Left cardiac atrium (tissue), 4 donors: ENCODE measurements at places on chromosomes 1 and 21. TPM values are rescaled to one million over a fixed set of nuclear protein-coding genes. Genes with fewer than 3 reads are reported as not detected.
A peak's percentile ranks its signal among the peaks of the same experiment; 100 is the strongest.

The VANGL2 gene
- total RNA-seq, result 4.1 TPM

The DYNLT5 gene
- total RNA-seq, result 1.9 TPM

The FALEC gene
- total RNA-seq, result not detected

The TADA1 gene
- total RNA-seq, result 9.4 TPM

The MSH4 gene
- total RNA-seq, result 0.29 TPM

The SSR2 gene
- 101 TPM for total RNA-seq

The NOTCH2 gene
- total RNA-seq, result 45.0 TPM

The TMEM269 gene
- total RNA-seq, result not detected

The CCDC24 gene
- 1.8 TPM for total RNA-seq

DNA sequence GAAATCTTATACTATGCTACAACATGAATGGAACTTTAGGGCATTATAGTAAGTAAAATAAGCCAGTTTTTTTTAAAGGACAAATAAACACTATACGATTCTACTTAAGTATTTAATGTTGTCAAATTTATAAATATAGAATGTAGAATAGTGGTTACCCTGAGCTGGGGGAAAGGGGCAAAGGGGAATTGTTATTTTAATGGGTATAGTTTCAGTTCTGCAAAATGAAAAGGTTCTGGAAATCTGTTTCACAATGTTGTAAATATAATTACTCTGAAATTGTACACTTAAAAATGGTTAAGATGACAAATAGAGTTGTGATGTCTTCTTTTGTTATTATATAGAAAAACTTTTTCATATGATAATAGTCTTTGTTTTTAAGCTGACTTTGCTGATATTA is 366.3 kb downstream of the MRPL39 start:
- DNase-seq, result no peak

GRCh38 chr1:3761296-3762010 is 9.2 kb downstream of the CCDC27 start:
- DNase-seq, result no peak

DNA sequence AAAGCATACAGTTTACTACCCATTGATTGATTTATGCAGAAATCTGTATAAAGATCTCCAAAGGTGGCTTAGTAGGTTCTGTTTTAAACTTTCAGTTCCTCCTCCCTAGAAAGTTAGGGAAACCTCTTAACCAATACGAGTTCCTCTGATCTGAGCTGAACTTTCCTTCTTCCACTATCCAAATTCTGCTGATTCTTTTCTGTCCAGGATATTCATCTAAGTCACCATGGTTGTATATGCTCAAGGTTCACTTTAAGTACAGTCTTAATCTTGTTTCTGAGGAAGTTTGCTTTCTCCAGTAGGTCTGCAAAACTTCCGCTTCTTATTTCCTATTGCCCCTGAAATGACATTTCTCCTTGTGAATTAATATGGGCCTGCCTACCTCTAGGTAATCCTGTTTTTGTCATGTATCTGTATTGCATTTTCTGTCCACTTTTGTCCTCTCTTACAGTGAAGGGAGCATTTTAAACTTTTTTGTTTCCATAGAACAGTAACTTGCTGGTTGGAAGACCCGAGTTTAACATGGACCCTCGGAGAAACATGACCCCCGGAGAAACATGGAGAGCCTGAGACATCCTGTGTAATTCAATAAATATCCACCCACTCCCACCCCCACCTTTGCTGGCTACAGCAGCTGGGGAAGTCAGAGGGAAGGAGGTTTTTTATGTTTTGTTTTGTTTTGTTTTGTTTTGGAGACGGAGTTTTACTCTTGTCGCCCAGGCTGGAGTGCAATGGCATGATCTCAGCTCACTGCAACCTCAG is 16.7 kb upstream of the TUT4 start:
- DNase-seq, result no peak

DNA sequence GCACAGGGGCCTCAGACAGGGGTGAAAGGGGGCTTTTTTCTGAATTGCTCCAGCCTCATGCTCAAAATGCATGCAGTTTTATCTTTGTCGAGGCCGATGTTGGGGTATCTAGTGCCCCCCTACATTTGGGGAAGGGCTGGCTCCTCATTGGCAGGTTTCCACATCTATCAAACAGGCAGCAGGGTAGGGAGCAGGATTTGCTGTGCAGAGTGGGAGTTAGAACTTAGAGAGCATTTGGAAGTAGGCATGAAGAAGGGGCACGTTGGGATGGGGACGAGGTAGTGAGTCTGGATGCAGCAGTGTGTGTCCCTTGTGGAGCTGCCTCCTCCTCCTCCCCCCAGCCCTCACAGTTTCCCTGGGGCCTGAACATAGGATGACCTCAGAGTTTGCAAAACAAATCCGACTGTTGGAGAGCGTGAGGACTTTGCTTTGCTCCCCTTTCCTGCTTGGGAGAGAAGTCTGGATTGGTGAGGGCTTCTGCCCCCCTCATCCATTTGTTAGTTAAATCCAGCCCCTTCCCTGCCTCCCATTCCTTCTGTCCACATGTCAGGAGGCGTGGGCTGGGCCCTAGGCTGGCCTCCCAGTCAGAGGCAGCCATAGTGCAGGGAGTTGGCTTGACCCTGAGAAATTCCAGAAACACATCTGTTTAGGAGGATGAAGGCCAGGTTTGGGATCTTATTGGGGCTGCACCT is 36.9 kb upstream of the GPR37L1 start:
- DNase-seq, result peak; percentile 33

DNA sequence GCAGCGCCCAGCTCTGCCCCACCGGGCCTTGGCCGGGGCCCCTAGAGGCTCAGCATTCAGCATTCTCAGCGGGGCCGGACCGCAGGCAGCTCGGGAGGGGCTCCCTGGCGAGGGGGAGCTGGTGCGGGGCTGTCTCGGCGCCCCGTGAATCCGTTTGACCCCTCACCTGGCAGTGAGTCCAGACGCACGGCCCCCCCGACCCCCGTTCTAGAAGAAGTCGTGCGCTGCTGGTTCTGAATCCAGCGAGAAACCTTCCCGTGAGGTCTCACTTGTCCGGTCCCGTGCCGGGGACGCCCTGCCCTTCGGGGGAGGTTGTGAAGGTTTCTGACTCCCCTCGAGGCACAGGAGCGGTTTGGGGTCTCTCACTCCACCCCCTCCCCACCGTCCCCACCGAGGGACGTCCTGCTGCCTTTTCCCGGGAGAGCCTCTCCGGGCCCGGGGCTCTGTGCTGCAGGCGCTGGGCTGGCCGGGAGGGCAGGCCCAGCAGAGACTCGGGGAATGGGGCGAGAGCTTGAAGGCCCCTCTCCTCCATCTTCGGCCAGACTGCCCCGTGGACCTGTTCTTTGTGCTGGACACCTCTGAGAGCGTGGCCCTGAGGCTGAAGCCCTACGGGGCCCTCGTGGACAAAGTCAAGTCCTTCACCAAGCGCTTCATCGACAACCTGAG is 655 bp downstream of the COL6A1 start:
- peak; percentile 53 for DNase-seq

GRCh38 chr1:174696026-174696821 is 248.5 kb downstream of the GPR52 start:
- no peak for DNase-seq

DNA sequence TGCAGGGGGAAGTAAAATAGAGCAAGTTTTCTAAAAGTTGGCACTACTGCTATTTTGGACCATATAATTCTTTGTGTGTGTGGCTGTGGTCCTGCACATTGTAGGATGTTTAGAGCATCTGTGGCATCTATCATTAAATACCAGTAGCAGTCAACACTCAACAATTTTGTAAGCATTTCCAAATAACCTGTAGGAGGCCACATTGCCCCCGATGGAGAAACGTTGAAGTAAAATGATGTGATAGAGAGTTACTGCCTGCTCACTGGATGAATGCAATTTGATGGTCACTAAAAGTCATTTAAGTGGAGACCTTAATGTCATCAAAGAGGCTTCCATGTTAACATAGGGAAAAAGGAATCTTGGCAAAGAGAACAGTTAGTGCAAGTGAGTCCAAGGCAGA is 560.8 kb downstream of the NEGR1 start:
- no peak for DNase-seq

- DNase-seq, result peak; percentile 63
Measured at GRCh38 chr1:36322786-36323635, 434 bp downstream of the EVA1B start.

DNA sequence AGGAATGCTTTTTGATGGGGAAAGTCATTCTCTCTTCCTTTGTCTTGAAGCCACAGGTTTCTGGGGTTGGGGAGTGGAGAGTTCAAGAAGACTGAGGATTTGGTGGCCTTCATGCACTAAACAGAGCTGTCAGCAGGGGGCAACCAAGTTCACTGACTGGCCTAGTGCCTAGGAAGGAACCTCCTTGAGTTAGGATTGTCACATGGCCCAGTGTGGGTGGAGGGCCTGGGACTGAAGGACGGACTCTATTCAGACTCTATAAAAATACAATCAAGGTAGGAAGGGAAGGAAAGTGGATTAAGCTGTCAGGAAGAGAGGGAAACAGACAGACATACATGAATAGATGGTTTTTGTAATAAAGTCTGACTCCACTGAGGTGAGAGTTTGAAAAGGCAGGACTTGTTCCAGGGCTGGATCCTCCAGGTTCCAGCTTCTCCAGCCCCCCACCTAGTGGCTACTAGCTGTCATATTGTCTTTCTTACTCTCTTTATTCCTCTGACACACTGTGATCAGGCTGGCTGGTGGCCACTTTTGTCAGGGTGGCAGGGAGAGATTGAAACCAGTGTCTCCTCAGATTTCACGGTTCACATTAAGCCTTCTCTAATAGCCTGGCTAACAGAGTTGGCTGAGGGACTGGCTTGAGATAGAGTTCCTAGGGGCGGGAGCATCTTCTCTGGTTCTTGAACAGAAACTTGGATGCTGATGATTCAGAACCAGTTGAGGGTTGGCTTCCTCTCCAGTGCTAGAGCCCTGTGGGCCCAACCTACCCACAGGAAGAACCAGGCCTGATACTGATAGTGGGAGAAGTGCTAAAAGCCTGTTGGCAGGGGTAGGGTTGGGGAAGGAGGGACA is 4.1 kb upstream of the SH3BGRL3 start:
- peak; percentile 87 for DNase-seq

DNA sequence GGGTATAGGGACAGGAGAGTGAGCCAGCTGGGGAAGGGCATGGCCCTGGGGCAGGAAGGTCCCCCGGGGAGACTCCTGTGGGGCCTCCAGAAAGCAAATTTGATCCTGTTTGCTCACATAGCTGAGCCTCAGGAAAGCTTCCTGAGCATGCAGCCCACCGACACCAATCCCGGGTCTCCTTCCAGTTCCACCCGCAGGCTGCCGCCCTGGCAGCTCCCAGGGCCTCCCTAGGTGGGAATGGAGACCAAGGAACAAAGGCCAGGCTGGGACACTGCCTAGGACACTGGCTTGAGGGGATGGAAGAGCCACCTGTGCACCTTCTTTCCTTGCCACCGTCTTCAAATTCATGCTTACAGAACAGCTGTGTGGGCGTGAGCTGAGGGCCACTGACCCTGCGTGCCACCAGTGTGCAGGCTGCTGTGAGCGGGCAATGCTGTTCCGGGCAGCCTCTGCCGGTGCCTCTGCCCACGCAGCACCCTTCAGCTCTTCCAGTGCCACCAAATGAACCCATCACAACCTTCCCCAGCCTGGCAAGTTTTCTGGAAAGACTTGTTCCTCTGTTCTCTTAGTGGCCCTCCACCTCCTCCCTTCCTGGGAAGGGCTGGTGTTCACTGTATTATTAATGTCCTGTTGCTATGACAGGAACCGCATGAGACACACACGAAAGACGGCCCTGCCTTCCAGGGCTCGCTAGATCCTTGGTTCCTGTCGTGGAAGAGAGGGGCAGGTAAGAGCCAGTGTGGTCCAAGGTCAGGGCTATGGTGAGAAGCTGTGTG is 53.6 kb downstream of the ACBD3 start:
- DNase-seq, result peak; percentile 10

- DNase-seq, result no peak
Measured at GRCh38 chr1:28915031-28915895, 894 bp downstream of the EPB41 start.

DNA sequence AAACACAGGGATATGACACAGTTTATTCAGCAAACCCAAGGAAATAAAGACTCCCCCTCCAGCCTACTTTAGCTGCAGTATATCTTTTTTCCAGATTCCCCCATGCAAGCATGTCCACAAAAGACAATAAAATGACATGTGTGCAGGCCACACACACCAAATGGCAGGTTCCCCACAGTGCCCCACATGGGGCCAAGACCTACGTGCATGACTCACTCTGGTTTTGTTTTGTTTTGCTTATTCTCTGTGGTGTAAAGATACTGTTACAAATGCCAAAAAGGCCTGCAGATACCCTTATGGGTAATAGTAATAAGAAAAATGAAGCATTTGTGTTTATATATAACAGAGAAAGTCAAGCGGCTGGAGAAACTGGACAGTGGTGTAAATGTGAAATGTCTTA is 71.6 kb downstream of the RD3 start:
- no peak for DNase-seq
